ENCODE measurements at places on chromosomes 11 and 22.

DNA sequence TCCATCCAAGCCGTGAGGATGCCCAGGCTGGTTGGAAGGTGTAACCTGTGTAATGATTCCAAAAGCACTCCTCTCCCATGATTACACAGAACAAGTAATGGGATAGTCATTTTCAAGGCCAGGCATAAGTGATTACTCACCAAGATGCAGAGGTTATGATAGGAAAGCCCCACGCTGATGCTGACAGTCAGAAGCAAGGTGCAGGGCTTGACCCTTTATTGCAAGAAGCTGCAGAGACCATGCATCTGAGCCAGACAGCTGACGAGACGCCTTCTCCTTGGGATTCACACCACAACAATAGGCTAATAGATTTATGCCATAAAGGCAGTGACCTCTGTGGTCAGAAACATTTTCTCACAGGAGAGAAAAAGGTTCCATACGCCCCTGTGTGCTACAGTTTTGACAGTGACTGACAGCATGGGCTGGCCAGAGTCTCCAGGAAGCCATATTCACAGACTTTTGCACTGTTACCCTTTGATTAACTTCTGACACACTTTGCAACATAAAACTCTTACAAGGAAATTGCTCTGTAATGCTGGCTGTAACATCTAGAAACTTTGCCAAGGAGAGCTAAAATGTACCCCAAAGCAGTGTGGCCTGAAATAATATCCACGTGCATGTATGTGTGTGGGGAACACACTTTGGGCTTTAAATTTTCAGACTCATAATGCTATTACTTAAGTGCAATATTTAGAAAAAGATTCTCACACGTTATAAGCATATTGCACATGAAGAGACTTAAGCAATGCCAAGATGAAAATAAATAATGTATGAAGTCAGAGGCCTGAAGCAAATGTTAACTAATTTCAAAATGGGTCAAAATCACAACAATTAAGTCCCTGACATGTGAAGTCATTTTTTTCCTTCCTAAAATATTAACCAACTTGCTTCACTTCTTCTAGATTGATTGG is 1079.0 kb upstream of the TENM4 start:
- no peak for DNase-seq

- DNase-seq = no peak
Measured at GRCh38 chr11:2383852-2384804, 7.0 kb downstream of the CD81 start.

DNA sequence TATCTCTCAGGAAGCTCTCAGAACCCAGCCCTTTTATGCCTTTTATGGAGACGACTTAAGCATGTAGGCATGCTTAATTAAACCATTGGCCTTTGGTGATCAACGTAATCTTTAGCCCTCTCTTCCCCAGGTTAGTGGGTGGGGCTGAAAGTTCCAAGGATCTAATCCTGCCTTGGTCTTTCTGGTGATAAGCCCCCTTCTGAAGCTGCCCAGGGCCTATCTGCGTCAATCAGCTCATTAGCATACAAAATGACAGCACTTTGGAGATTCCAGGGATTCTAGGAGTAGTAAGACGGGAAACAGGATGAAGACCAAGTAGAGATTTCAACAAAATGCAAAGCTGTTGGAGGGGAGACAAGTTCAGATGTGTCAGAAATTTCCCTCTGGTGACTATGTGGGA is 3.1 kb downstream of the FAM118A start:
- no peak for DNase-seq

DNA sequence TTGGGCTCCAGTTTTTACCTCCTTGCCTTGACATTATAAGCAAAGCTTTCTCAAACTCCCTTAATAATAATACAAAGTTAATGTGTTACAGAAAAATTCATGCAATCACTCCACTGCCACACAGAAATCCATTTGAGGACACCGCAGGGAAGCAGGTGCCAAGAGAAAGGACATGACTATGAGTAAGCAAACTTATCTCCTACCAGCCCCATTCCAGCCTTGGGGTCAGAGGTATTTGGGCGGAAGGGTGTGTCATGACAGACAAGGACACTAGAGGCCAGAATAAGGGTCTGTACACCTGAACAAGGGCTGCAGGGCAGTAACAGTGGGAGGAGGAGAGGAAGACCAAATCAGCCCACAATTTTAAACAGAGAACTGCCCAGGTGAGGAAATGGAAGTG is 5.9 kb downstream of the GNG3 start:
- DNase-seq = no peak

- DNase-seq = no peak
Measured at GRCh38 chr11:93520726-93521509, 22.3 kb downstream of the SMCO4 start.

DNA sequence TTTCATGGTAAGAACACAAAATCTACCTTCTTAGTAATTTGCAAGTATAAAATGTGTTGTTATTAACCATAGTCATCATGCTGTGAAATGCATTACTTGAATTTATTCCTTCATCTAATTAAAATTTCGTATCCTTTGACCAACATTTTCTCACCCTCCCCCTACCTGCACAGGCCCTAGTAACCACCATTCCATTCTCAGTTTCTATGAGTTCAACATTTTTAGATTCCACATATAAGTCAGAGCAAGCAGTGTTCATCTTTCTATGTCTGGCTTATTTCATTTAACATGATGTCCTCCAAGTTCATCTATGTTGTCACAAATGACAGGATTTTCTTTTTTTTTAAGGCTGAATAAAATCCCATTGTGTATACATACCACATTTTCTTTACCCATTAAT is 43.5 kb upstream of the CCDC179 start:
- no peak for DNase-seq

DNA sequence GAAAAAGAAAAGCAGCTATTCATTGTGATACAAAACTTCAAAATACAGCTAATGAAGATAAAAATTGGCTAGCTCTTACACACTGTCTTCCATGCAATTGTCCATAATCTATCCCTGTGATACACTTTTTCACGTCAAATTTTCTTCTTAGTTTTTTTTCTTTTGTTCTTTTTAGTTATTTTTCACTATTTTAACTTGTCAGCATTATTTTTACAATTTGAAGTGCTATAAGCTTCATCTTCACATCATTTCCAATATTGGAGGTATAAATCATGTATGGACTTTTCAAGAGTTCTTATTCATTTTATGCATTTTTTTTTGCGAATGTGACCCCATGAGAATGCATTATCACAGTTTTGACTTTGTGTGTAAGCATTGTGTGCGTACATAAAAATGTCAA is 4.1 kb downstream of the OR5B17 start:
- no peak for DNase-seq

DNA sequence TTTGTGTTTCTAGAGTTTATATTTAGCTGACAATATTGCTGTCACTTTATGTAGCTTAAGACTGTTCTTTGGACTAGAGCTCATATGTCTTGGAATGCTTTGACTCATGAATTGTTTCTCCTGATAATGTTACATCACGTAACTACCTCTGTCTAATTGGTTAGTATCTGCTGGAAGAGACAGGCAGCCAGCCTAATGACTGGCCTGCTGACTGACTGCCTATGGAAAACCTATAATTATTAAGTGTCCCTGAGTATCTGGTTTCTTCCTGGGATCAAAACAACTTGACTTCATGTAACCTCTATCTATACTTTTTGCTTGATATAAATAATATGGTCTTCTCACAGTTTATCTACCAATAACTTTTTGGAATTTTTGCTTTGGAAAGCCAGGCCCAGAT is 9.4 kb downstream of the SOX6 start:
- no peak for DNase-seq

GRCh38 chr11:113181094-113181493 is 133.3 kb upstream of the TTC12 start:
- DNase-seq = no peak

- no peak for DNase-seq
Measured at GRCh38 chr11:2466069-2466801, 21.4 kb downstream of the KCNQ1 start.

GRCh38 chr22:40749829-40750228 is 69.3 kb downstream of the SLC25A17 start:
- DNase-seq = no peak

DNA sequence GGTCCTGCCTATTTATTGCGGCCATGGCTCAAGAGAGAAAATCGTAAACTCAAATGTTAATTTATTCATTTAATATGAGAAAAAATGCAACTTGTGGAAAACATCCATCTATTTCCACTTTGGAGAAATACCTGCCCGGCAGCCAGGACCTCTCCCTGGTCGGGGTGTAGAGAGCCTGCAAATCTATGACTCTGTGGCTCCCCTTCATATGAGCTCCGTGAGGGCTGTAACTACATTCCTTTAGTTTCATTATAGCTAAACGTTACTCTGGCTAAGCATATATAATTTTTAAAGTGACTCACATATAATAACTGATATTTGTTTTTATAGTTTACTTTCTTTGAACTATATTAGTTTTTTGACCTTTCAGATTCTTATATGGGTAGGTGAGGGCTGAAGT is 857.8 kb upstream of the FAT3 start:
- DNase-seq = no peak

DNA sequence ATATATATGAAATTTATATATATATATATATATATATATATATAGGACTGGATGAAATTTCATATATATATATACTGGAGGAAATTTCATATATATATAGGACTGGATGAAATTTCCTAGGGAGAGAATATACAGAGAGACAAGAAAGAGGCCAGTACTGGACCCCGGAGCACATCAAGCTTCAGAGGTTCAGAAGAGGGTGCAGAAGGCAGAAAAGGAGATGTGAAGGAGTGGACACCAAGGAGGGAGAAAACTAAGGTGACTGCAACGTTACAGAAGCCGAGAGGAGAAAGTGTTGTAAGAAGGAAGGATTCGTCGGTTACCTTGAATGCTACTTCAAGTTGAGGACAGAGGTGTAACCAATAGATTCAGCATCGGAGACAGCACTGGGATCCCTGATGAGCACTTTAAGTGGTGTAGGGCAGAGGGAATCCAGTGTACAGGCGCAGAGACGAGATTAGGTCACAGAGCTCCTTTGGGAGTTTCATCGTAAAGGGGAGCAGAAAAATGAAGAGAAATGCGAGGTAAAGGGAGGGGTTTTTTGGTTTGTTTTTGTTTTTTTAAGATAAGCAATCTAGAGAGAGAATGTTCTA is 8.5 kb upstream of the TPH1 start:
- no peak for DNase-seq

DNA sequence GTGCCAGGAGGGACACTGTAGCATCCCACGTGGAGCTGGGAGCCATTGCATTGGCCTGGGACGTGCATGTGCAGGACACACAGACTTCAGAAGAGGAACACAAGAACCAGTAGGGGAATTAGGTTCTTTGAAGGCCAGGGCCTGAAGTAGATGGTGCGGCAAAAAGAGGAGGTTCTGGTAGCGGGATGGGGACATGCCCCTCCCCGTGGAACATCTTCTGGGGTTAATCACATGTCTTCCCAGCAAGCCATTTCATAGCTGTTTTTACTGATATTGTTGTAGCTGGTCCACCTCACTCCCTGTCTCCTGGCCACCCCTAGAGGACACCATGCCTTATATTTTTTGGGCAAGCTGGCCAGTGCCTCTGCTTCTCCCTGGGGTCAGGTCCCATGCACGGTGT is 74.3 kb downstream of the SCN3B start:
- DNase-seq = no peak

DNA sequence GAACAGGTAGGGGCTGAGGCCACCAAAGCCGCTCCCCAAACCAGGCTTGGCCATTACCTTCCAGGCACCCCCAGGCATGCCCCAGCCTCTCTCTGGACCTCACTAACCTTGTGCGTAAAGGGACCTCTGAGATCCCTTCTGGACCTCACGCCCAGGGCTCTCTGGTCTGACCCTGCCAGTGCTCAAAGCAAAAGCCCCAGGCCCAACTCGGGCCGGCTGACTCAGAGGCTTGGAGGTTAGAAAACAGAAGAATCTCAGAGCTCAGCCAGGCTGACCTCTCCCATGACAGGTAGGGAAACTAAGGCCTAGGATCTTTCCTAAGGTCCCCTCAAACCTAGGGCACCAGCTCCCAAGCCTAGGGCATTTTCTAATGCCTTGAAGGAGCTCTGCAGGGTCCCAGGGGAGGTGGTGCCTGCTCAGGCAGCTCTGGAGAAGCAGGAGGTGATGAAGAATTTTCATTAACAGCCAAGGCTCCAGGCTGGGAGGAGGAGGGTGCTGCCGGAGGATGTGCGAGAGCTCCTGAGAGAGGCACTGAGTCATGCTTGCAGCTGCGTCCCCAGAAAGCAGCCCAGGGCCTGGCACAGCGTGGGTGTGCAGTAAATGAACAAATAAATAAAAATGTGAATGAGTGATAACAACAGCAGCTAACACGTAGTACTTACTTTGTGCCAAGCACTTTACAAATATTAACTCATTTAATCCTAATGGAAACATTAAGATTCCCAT is 25.6 kb downstream of the ARRB1 start:
- no peak for DNase-seq

- DNase-seq = no peak
Measured at GRCh38 chr11:68780829-68781228, 29.5 kb upstream of the TESMIN start.

- DNase-seq = no peak
Measured at GRCh38 chr11:85685820-85686459, at the start of gene CCDC89. Gene CCDC89, minus strand, starts transcription at chr11:85686195. Its CDS starts 65 bp downstream, at chr11:85686130.

DNA sequence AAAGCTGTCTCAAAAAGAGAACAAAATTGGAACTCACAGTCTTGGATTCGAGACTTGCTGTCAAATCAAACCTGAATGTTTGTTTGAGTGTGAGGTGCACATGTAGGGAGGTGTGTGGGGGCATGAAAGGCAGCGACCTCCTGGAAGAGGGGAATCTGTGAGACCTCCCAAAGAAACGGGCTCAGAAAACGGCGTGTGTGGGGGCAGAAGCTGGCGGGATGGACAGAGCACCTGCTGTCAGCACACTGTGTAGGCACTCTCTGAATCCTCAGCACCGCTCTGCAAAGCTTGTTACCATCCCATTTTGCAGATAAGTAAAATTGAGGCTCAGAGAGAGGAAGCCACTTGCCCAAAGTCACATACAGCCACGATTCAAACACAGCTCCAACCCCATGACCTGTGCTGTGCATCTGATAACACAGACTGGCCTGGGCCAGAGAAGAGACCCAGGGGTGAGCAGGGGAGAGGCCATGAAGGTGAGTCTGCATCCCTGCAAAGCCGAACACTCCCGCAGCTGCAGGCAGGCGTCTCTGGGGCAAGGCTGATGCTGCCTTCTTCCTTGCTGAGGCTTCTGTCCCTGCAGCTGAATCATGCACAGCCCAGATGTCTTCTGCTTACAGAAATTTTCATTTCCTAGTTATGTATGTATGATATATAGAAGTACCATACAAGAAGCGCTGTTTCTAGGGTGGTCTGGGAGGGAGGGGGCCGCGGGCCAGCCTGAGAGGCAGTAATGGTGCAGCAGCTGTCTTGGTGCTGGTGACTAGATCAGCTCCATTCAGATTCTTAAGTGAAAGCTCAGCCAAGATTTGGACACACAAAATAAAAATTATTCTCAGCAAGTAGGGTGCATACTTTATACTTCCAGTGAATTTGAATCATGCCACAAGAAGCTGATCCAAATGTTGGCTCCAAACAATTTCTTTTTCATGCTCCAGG is 67.3 kb upstream of the SHISAL1 start:
- no peak for DNase-seq

DNA sequence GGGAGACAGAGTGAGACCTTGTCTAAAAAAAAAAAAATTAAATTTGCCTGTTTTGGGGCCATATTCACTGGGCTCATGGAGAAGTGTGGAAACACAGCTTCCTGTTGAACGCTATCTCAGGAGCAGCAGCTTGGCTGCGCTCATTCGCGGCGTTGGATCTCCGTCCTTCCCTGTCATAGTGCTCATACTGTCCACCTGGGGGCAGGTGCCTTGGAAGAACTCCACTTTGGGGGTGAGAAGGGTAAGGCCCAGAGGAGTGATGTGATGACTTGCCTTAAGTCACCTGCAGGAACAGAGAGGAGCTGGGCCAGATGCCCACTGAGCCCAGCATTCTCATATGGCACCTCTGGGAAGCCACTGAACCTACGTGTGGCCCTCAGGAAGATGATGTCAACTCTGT is 82.8 kb downstream of the CABIN1 start:
- no peak for DNase-seq

- no peak for DNase-seq
Measured at GRCh38 chr22:40392618-40393017, 22.2 kb downstream of the SGSM3 start.

Data from stimulated activated CD8-positive, alpha-beta memory T cell treated with anti-CD3 and anti-CD28 coated beads, Interleukin-7, amount 100 ng/mL, for 1 hour (primary cell).